Breast epithelium (tissue), 4 donors: ENCODE measurements at places on chromosomes 12 and 14.

DNA sequence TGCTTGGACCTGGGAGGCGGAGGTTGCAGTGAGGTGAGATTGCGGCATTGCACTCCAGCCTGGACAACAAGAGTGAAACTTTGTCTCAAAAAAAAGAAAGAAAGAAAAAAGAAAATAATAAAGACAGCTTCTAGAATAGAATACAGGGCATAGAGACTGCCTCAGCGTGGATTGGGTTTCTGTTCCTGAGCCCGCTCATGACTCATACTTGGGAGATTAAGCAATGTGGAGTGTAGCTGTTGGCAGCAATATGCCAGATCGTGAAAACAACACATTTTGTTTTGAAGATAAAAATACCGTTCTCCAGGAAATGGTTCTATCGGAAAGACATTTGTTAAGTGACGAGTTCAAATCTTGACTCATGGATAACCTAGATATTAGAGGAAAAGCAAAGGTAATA, 67.2 kb downstream of the GLT1D1 start:
- no peaks in the 10 kb centered on the region for H3K27me3 ChIP-seq
- H3K4me3 ChIP-seq = no peak overlapping the region
- no peak for DNase-seq
- H3K27ac ChIP-seq = no peak overlapping the region

- H3K36me3 ChIP-seq = no peaks in the 10 kb centered on the region
- no peak overlapping the region for H3K4me3 ChIP-seq
- H3K27me3 ChIP-seq = no peaks in the 10 kb centered on the region
- DNase-seq = no peak
- no peaks in the 10 kb centered on the region for H3K4me1 ChIP-seq
Observed at GRCh38 chr14:64954491-64955240, 12.1 kb upstream of the GPX2 start.

GRCh38 chr14:32524609-32525375, 195.7 kb downstream of the AKAP6 start:
- H3K4me1 ChIP-seq = no peaks in the 10 kb centered on the region
- no peaks in the 10 kb centered on the region for H3K36me3 ChIP-seq
- no peak overlapping the region for H3K27ac ChIP-seq
- no peaks in the 10 kb centered on the region for H3K27me3 ChIP-seq
- no peak for DNase-seq

DNA sequence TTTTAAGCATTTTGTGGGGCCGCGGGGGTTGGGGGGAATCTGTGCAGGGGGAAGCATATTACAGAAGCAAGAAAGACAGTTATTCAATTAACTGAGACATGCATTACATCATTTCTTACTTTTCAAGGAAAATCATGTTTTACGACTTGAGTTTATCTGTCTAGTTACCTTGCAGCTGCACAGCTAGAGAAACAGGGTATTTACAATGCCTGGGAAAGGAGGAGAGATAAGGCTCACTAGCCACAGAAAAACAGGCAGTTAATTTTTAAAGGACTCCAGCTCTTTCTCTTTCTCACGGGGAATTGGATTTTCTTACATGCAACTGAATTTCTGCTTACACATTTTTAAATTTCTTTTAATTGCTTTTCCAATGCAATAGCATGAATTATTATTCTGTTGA, 22.2 kb downstream of the FCF1 start:
- no peak overlapping the region for H3K27ac ChIP-seq
- no peaks in the 10 kb centered on the region for H3K4me1 ChIP-seq
- H3K27me3 ChIP-seq = no peaks in the 10 kb centered on the region
- DNase-seq = no peak
- H3K4me3 ChIP-seq = no peak overlapping the region
- peaks cover 7% of the 10 kb centered on the region for H3K36me3 ChIP-seq

DNA sequence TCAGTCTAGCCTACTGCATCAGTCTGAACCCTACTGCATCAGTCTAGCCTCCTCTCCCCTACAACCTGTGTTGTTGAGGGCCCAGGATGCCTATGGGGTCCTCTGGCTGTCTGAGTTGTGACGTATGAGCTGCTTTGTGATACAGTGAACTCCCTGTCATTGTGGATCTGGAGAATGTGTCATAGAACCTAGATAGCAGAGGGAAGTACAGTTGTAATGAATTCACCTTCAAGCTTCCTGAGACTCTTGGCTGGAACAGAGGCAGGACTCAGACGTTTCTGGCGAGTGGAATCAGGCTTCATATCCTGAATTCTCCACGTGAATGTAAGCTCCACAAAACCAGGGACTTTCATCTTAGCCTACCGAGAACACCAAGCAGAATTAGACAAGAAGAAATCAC, 17.0 kb downstream of the TBK1 start:
- DNase-seq = no peak
- no peaks in the 10 kb centered on the region for H3K4me1 ChIP-seq
- H3K27me3 ChIP-seq = no peaks in the 10 kb centered on the region
- no peak overlapping the region for H3K27ac ChIP-seq
- no peak overlapping the region for H3K4me3 ChIP-seq

- H3K4me1 ChIP-seq = no peaks in the 10 kb centered on the region
- no peaks in the 10 kb centered on the region for H3K36me3 ChIP-seq
- no peak for DNase-seq
- no peak overlapping the region for H3K4me3 ChIP-seq
- no peaks in the 10 kb centered on the region for H3K27me3 ChIP-seq
Observed at GRCh38 chr12:40207551-40207950, 17.2 kb upstream of the LRRK2 start.

- H3K4me3 ChIP-seq = no peak overlapping the region
- H3K27me3 ChIP-seq = no peaks in the 10 kb centered on the region
- DNase-seq = no peak
Observed at GRCh38 chr14:101855958-101856357, 94.4 kb downstream of the PPP2R5C start.

DNA sequence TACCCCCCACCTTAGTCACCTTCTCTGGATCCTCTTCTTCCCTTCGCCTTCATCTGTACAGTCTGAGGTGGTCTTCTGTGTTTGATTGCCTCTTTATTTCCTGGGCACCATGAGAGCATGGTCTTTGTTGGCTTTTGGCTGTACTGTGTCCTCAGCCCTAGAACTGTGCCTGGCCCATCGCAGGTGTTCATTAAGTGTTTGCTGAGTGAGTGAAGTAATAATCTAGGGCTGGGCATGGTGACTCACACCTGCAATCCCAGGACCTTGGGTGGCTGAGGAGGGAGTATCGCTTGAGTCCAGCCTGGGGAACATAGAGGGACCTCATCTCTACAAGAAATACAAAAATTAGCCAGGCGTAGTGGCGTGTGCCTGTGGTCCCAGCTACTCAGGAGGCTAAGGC, 13.9 kb downstream of the ALDH2 start:
- peaks cover 7% of the 10 kb centered on the region for H3K4me1 ChIP-seq
- no peaks in the 10 kb centered on the region for H3K36me3 ChIP-seq
- no peaks in the 10 kb centered on the region for H3K27me3 ChIP-seq
- H3K4me3 ChIP-seq = no peak overlapping the region
- no peak overlapping the region for H3K27ac ChIP-seq

- no peaks in the 10 kb centered on the region for H3K36me3 ChIP-seq
- H3K4me3 ChIP-seq = peak overlapping the region; percentile 85
- no peaks in the 10 kb centered on the region for H3K27me3 ChIP-seq
Observed at GRCh38 chr12:13100605-13100881, 2.9 kb downstream of the GSG1 start.

DNA sequence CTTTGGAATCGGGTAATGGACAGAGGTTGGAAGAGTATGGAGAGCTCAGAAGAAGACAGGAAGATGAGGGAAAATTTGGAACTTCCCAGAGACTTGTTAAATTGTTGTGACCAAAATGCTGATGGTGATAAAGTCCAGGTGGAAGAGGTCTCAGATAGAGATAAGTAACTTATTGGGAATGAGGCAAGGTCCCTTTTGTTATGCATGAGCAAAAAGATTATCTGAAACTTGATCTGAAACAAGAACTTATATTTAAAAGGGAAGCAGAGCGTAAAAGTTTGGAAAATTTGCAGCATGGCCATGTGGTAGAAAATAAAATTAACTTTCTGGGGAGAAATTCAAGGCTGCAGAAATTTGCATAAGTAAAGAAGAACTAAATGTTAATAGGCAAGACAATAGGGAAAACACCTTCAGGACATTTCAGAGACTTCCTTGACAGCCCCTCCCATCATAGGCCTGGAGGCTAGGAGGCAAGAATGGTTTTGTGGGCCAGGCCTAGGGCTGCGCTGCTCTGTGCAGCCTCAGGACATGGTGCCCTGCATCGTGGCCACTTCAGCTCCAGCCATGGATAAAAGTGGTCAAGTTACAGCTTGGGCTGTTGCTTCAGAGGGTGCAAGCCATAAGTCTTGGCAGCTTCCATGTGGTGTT, 425.7 kb upstream of the PRICKLE1 start:
- no peak for DNase-seq
- H3K4me3 ChIP-seq = no peak overlapping the region
- H3K27me3 ChIP-seq = no peaks in the 10 kb centered on the region
- no peaks in the 10 kb centered on the region for H3K4me1 ChIP-seq
- H3K36me3 ChIP-seq = no peaks in the 10 kb centered on the region

DNA sequence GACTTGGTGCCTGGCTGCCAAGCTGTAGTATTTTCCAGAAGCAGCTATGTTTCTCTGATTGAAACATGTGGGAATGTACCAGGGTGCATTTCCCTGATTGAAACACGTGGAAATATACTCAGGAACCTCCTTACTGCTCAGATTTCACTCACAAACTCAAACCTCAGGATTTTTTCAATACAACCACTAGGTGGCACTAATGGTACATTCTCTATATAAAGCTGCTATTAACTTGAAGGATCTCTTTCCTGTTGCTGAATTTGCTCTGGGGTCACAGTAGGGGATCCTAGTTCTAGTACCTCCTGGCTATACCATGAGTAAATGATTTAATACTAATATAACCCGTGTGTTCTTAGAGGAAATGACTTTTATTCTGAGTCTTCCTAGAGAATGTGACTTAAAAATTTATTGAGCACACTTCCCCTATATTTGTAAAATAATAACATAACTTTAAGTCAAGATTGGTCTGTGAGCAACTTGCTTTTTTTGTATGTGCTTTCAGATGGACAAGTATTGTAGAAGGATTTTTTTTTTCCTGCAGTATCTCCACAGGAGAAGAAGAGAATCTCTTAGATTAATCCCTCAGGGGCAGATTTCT, 173.8 kb upstream of the MIS18BP1 start:
- H3K27me3 ChIP-seq = no peaks in the 10 kb centered on the region
- no peak overlapping the region for H3K27ac ChIP-seq
- H3K4me3 ChIP-seq = no peak overlapping the region
- H3K4me1 ChIP-seq = no peaks in the 10 kb centered on the region
- no peak for DNase-seq
- H3K36me3 ChIP-seq = no peaks in the 10 kb centered on the region

DNA sequence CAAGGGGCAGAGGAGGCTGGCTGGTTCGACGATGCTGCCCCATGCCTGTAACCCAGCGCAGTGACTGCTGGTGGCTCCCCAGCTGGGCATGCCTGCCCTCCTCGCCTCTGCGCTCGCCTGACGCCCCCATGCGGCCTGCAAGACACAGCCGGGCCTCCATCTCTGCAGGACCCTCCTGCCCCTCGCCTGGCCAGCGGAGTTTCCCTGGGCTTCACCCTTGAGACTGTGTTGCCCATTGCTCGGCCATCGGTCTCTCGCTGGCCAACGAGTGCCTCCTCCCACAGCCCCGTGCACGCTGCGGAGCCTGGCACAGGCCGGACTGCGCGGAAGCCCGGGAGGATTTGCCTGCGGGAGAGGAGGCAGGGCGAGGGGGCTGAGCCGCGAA, 17.6 kb downstream of the ASPG start:
- DNase-seq = no peak
- H3K27me3 ChIP-seq = peaks cover 14% of the 10 kb centered on the region
- no peaks in the 10 kb centered on the region for H3K4me1 ChIP-seq
- H3K4me3 ChIP-seq = no peak overlapping the region
- no peaks in the 10 kb centered on the region for H3K36me3 ChIP-seq

GRCh38 chr12:24797901-24798300, 151.0 kb downstream of the BCAT1 start:
- no peaks in the 10 kb centered on the region for H3K27me3 ChIP-seq
- no peaks in the 10 kb centered on the region for H3K36me3 ChIP-seq
- no peaks in the 10 kb centered on the region for H3K4me1 ChIP-seq
- H3K4me3 ChIP-seq = no peak overlapping the region

GRCh38 chr12:19546027-19546426, 106.7 kb downstream of the AEBP2 start:
- H3K4me1 ChIP-seq = no peaks in the 10 kb centered on the region
- no peaks in the 10 kb centered on the region for H3K27me3 ChIP-seq
- H3K4me3 ChIP-seq = no peak overlapping the region

GRCh38 chr14:63343878-63344277, 25.1 kb upstream of the GPHB5 start:
- H3K27me3 ChIP-seq = no peaks in the 10 kb centered on the region
- no peak overlapping the region for H3K4me3 ChIP-seq
- no peaks in the 10 kb centered on the region for H3K36me3 ChIP-seq
- no peak for DNase-seq

- H3K36me3 ChIP-seq = no peaks in the 10 kb centered on the region
- no peak for DNase-seq
- H3K4me1 ChIP-seq = no peaks in the 10 kb centered on the region
- H3K4me3 ChIP-seq = no peak overlapping the region
Observed at GRCh38 chr14:21891921-21892320, 218.3 kb upstream of the OR4E1 start.

- no peaks in the 10 kb centered on the region for H3K36me3 ChIP-seq
- H3K27ac ChIP-seq = peak overlapping the region; percentile 87
- peak; percentile 23 for DNase-seq
- H3K4me3 ChIP-seq = peak overlapping the region; percentile 83
Observed at GRCh38 chr12:101697930-101698799, 725 bp downstream of the CHPT1 start.

DNA sequence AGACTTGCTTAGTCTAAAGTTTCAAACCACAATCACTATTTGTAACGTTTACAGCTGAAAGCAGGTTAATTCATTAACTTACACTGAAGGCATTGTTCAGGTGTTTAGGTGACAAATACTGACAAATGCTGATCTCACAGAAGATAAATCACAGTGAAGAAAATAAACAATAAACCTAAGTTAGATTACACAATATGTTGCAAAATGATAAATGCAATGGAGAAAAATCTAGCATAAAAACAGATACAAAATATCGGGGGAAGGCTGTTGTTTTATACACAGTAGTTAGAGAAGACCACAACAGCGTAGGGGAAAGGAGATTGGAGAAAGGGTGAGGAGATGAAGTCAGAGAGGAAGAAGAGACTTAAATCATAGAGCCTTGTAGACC, 3.0 kb downstream of the SCAF11 start:
- H3K4me3 ChIP-seq = no peak overlapping the region
- H3K36me3 ChIP-seq = no peaks in the 10 kb centered on the region
- no peak for DNase-seq
- H3K27me3 ChIP-seq = no peaks in the 10 kb centered on the region
- no peak overlapping the region for H3K27ac ChIP-seq

DNA sequence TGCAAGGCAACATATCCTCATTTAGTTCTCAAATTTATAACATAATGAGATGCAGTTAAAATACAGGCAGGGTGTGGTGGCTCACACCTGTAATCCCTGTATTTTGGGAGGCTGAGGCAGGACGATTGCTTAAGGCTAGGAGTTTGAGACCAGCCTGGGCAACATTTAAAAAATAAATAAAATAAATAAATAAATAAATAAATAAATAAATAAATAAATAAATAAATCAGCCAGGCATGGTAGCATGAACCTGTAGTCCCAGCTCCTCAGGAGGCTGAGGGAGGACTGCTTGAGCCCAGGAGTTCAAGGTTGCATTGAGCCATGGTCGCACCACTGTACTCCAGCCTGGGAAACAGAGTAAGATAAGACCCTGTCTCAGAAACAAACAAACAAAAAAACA, 39.4 kb downstream of the TCHP start:
- no peak overlapping the region for H3K4me3 ChIP-seq
- no peaks in the 10 kb centered on the region for H3K27me3 ChIP-seq
- DNase-seq = no peak
